ENCODE measurements at places on chromosomes 3 and 15. TPM values are rescaled to one million over a fixed set of nuclear protein-coding genes. Genes with fewer than 3 reads are reported as not detected.

MON1A gene
- polyA plus RNA-seq: 22.4 TPM

XIRP1 gene
- polyA plus RNA-seq: not detected

SLC9C1 gene
- not detected for polyA plus RNA-seq

KIF15 gene
- polyA plus RNA-seq: 0.24 TPM

PPCDC gene
- polyA plus RNA-seq: 12.8 TPM

ABHD6 gene
- 10.6 TPM for polyA plus RNA-seq

AHSG gene
- not detected for polyA plus RNA-seq

DNA sequence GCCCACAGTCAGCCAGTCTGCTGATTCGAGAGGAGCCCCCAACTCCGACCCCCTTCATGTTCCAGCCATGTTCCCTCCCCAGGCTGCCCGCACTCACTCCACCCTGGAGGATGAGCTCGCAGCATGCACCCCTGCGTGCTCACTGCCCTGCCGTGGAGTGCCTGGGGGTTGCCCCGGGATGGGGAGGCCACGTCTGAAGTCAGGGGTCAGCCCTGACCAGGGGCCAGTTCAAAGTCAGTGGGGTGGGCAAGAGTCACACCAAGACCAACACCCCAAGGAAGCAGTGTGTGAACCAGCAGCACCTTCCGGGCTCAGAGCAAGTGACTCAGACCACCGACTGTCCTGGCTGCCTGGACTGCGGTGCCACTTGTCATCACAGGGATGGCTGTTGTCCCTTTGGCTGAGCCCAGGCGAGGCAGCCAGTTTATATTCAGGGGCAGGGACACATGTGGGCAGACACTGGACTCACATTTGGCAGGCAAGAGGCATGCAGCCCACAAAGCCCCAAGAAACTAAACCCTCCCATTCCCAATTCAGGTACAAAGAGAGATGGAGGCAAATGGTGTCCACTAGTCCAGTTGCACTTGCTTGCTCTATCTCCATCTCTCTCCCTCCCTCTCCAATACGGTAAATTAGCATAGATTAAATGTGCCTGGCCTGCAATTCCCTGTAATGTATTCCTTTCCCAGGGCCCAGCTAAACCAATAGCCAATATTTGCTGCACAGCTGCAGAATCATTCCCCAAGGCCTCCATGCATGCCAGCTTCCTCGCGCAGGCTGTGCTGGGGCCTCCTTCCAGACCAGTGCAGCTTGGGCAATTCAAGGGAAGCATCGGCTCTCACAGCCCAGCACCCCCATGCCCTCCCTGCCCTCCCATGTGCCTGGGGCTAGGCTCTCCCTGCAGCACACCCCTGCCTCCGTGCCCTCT, 135.7 kb upstream of the IQSEC1 start:
- no peak for DNase-seq

DNA sequence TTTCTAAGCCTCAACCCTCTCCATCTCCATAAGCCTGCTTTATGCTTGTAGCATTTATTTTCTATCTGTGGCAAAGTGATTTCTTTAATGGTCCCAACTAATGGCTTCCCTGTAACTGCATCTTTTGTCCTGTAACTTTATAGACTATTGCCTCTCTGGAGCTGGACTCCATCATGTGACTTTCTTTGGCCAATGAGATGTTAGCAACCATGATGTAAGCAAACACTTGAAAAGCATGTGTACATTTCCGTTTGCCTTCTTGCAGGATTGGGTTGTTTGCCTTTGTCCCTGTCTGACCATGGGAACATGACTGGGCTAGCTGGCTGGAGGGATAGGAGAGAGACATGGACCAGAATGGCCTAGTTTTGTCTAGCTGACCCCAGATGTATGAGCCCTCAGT, 106.0 kb upstream of the LRIG1 start:
- DNase-seq: no peak

DNA sequence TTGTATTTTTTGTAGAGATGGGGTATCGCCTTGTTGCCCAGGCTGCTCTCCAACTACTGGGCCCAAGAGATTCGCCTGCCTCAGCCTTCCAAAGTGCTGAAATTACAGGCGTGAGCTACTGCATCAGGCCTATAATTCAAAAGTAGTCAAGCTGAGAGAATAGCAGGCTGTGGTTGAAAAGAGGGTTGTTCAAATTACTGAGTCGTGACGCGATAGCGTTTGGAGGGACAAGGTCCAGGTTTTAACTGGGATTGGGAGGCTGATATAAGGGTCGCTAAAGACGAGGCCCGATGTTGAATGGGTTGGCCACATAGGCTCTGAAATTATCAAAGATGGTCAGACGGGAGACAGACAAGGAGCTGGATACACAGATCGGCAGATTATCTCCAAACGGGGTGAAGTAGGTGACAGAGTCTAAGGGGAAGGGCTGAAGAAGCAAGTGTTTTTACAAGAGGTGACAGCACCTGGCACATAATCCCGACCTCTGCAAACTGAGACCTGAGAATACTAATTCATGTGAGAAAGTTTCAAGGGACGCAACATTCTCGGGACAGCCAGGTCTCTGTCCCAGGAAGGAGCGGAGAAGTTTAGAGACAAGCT, 759 bp upstream of the ARID3B start:
- no peak for DNase-seq

DNA sequence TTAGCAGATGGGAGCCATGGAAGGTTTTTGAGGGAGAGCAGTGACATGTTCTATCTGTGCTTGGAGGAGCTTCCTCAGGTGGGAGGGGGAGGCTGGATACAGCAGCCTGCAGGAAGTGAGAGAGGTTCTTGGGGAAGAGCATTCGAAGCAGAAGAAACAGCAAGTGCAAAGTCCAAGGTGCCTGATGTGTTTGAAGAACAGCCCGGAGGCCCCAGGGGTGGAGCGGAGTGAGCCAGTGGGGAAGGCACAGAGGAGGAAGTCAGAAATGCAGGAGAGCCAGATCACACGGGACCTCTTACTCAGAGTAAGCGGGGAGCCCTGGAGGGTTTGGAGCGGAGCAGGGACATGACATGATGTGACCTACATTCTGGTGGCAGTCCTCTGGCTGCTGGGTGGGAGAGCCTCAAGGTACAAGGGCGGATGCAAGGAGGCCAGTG, 10.8 kb downstream of the ITGA11 start:
- DNase-seq: no peak

- DNase-seq: no peak
These were observed 125.1 kb downstream of the SHQ1 start for GRCh38 chr3:72722930-72723726.

DNA sequence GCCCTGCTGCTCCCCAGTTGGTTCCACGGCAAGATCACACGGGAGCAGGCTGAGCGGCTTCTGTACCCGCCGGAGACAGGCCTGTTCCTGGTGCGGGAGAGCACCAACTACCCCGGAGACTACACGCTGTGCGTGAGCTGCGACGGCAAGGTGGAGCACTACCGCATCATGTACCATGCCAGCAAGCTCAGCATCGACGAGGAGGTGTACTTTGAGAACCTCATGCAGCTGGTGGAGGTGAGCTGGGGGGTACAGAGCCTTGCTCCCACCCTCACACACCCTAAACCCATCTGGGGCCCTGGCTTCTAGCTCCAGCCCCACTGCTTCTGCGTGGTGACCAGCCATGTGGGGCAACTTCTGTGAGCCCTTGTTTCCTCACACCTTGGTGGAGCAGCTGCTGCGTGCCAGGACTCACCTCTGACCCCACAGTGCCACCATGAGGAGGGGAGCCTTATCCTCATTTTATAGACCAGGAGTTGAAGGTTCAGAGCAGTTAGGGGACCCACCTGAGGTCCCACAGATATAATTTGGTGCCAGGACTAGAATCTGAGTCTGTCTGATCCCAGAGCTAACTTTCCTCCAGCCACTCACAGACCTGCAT, 13.3 kb upstream of the LMAN1L start:
- DNase-seq: no peak

GRCh38 chr15:40336744-40337122, 4.0 kb downstream of the CCDC9B start:
- DNase-seq: no peak

DNA sequence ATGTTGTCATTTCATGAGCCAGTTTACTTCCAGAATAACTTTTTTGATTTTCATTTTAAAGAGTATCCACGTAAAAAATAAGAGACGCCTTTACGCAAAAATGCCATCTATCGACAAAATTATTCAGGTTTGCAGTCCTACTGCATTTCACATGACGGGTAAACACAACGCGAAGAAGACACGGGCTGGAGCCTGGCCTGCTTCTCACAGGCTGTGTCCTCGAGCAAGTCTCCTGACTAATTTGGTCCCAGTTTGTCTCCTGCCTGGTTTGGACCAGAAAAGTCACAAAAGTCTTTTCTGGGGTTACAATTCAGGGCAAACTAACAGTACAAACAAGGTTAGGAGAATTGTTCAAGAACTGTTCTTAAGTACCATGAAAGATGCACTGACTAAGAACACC, 51.7 kb downstream of the CHSY1 start:
- DNase-seq: no peak

- DNase-seq: no peak
These were observed 35.2 kb downstream of the DNASE1L3 start for GRCh38 chr3:58175437-58176184.

DNA sequence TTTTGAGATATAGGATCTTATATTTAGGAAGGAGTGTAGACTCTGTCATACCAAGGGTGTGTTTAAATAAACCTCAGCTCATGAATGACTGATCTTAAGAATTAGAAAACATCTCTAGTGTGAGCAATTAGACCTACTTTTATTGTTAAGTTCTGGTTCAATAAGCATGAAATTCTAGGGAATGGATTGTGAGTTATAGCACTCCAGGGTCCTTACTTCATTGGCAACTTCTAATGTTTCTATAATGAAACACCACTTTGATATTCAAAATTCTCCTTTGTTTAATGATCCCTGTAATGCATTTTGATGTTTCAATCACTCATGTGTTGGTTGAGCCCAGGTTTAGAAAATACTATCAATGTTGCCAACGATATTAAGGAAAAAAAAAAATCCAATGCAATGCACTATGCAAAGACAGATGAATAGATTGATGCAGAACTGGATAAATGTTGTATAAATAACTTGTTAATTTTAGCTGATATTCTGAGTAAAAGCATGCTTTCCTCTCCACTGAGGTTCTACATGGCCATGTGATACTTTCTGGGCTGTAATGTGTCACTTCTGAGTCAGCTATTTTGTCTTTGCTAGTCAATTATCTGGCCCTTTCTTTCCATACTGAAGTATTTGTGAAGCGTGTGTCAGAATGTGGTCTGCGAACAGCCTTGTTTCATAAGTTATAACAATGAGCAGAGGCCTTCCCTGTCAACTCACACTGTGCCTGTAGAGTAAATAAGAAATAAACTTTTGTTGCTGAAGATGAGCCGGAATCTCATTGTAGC, 1035.9 kb downstream of the PLOD2 start:
- DNase-seq: no peak

DNA sequence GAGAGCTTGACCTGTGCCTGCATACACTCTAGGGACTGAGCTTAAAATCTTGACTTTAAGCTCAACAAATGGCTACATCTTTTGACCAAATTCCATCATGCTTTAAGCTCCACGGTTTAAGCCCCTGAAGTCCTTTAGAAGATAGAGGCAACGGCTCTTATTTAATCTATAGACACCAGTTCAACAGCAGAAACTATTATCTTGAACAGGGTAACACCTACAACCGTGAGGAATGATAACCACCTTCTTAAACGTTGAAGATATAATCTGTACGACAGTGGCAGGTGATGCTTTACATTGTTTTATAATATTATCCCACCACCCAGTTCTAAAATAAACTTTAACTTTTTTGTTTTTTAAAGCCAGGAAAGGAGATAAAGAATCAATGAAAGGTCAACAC, 1007.8 kb downstream of the FHIT start:
- DNase-seq: no peak

- no peak for DNase-seq
These were observed 20.6 kb upstream of the TMC3 start for GRCh38 chr15:81394603-81395002.

GRCh38 chr3:56693750-56694149, 10.7 kb upstream of the TASOR start:
- no peak for DNase-seq

GRCh38 chr3:189137416-189137815, 34.4 kb upstream of the TPRG1 start:
- no peak for DNase-seq

- no peak for DNase-seq
These were observed 33.0 kb downstream of the PTPRG start for GRCh38 chr3:61594144-61594963.

DNA sequence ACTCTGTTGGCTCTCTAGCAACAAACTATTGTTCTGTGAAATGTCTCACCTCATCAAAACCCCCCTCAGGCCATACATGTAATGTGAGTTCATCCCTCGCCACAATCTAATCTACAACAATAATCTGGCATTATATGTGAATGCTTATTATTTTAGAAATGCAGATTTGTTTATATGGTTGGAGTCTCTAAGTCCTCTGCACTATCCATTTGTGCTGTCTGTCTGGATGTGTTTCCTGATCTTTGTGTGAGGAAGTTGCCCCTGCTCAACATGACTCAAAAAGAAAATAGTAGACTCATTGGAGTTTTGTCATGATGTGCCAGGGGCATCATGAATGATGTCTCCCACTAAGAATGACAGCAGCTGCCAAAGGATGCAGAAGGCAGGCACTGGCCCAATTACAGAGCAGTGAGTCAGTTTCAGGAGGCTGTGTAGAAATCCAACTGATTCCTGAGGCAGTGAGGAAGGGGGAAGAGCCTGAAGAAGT, 161.6 kb upstream of the PDZRN3 start:
- no peak for DNase-seq

DNA sequence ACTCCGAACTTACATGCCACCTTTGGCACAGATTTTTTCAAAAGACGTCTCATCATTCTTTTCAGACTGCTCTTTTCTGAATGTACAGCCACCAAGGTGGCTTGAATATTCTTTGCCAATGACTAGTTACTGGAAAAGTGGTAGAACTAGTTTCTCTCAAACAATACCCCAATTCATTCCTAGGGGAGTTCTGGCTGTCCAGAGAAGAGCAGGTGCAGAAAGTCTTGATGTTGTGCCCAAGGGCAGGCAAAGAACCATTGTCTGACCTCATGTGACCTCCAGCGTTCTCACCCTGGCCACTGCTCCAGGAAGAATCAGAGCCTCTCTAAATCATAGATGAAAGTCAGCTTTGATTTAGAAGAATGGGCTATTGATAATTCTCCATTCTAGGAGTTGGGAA, 5.5 kb downstream of the LMOD3 start:
- no peak for DNase-seq

DNA sequence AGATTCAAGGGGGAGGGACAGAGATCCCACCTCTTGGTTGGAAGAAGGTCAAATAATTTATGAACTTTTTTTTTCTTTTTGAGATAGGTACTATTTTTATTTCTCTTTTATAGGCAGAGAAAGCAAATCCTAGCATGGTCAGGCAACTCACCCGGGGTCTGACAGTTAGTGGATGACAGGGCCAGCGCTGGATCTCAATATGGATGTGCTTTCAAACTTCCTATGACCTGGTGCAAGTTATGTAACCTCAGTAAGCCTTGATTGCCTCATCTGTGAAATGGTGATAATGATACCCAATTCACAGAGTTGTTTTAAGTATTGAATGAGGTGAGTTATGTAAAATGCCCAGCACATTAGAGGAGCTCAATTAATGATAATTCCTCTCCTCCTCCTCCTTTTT, 86.8 kb upstream of the MEF2A start:
- DNase-seq: no peak

- no peak for DNase-seq
These were observed 59.6 kb downstream of the NPTN start for GRCh38 chr15:73573572-73573971.

- no peak for DNase-seq
These were observed 13.6 kb downstream of the HAPLN3 start for GRCh38 chr15:88881775-88882174.

Data from CD8-positive, alpha-beta memory T cell (primary cell).